ENCODE measurements at places on chromosomes 11 and 22.

- no peak for DNase-seq
Observed at GRCh38 chr22:48616656-48617055, 1211.0 kb downstream of the BRD1 start.

- no peak for DNase-seq
Observed at GRCh38 chr22:28341001-28341400, 338.6 kb downstream of the TTC28 start.

DNA sequence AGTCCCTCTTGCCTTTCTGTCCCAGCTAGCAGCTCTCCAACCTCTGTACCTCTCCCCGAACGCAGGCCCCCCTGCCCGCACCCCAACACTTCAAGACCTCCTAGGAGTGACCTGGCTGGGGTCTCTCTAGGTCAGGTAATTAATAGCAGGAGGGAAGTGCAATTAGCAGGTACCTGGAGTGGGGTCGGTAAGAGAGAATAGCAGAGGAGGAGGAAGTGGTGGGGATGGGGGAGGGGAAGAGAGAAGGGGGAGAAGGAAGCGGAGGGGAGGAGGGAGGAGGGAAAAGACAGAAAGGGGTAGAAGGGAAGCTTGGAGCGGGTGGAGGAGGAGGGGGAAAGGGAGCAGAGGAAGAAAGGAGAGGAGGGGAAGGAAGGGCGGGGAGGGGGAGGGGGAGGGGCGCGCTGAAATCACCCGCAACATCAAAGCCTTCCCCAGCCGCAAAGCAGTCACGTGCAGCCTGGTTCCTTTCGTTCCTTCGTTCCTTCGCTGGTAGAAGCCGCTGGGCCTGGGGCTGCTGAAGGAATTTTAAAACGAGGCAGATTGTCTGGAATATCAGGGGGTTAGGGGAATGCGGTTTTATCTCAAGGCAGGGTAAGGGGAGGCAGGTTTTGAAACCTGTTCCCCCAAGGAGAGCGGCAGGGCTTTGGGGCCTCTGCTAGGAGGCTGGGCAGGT lies 29.3 kb upstream of the TCF20 start:
- DNase-seq, result no peak

GRCh38 chr11:64861227-64861975 lies 16.9 kb upstream of the CDC42BPG start:
- DNase-seq, result peak; percentile 52

DNA sequence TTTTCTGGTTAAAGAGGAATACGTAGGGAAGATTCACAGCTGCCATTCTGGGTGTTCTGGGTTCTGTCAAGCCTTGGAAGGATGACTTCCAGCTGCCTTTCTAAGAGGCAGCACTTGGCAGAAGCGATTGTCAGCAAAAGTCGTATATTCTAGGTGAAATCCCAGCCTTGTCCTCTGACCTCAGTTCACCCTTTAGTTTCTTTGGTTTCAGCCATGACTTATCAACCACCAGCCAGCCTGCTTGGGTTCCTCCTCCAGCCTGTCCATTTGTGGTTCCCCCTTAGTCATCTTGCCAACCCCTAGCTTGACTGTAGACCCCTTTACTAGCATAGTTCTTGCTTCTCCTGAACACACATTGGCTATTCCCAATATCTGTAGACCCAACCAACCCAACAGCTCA lies 102.3 kb upstream of the CD44 start:
- no peak for DNase-seq

- no peak for DNase-seq
Observed at GRCh38 chr22:37726241-37726887, 29.5 kb downstream of the TRIOBP start.

DNA sequence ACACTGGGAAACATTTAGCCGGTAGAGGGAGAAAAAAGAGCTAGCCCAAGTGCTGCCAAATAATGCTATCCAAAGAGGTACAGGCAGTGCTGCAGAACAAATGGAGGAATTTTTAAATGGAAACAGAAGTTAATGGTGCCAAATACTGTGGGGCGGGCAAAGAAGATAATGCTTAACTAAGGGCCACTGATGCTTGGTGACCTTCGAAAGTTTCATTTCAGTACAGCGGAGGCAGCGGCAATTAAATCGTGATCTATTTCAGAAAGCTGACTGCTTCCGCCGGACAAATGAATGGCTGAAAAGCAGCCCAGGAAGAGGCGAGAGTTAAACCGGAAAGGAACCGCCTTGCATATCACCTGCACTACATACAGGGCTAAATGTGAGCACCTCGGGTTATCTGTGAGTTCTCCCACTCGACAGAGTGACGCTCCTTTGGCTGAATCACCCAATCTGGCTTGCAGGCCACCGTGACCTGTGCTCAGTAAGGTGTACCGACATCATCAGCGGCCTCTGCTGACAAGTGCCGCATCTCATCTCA lies 42.1 kb downstream of the CADM1 start:
- peak; percentile 22 for DNase-seq

GRCh38 chr11:114762408-114762807 lies 84.1 kb downstream of the NXPE2 start:
- DNase-seq, result peak; percentile 75

DNA sequence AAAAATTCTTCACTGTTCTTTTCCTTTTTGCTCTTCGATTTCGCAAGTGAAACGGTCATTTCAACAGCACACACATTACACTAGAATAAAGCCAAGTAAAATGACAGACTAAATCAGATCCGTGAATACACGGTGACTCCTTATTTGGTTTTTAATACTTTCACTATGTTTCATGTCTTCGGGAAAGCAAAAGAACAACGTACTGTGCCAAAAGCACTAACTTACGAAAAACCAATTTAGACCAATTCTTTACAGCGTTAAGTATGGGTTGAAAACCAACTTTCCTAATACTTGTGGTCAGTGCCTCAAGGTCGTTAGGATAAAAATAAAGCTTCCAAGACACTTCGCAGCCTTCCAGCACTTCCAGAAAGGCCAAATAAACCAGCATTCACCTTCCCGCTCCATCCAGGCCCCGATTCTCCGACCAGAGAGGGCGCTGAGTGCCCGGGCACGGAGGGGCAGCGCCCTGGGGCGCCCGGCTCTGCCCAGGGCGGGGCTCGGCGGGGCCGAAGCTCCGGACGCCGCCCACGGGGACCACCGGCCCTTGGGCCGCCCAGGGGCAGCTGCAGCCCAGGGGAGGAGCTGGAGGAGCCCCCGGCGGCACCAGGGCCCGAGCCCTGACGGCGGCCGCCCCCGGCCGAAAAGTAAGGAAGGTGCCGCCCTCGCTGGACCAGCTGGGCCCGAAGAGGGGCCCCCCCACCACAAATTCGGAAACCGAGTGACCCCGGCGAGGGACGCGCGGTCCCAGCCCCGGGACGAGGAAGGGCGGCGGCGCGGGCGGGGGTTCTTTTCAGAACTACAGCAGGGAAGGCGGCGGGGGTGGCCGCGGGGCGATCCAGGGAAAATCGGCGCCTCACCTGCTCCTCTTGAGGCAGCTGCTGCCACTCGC lies 499 bp downstream of the ATL3 start:
- DNase-seq, result peak; percentile 71

DNA sequence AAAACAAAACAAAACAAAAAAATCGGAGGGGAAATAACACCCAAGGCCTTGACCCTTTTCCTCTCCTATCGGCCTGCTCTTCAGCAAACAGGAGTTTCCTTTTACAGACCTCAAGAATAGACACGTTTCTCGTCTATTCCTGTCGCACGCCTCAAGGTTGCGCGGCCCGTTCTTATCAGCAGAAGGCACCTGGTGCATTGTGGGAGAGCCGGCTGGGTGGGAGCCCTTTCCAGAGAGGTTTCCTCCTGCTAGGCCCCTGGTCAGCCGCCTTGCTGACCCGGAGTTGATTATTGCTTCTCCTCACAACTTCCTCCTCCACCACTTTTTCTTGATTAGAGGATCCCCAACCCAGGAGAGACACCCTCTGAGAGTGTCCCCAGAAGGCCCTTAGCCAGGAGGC lies 497.3 kb downstream of the MIAT start:
- no peak for DNase-seq

DNA sequence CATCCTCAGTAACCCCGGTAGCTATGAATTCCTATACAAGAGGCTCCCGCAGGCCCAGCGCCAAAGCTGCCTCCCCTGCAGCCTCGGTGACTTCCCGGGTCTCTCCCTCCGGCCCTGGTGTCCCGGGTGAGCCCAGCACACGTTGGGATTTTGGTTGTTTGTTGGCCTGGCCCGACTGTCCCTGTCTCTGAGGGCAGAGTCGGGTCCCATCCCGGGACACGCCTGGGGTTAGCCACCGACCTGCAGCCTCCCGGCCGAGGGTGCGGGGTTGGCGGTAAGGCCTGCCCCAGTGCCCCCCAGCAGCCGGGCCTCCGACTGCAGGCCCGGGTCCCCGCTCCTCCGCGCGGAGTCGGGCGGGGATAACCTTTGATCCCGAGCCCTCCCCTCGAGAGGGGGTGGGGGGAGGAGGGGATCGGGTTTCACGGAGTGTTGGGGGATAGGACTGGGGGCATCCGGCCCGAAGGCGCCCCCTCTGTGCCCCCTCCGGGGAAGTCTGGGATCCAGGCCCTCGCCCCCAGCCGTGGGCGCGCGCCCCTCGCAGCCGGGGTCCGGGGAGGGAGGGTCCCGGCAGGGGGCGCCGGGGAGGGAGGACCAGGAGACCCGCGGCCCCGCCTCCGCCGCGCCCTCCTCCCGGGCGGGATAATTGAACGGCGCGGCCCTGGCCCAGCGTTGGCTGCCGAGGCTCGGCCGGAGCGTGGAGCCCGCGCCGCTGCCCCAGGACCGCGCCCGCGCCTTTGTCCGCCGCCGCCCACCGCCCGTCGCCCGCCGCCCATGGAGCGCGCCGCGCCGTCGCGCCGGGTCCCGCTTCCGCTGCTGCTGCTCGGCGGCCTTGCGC lies at the start of gene FBLN1:
FBLN1 (plus strand) TSS at position 669 of the 835 bp plus-strand sequence; CDS start at position 772, 103 bp downstream.
- DNase-seq, result no peak

DNA sequence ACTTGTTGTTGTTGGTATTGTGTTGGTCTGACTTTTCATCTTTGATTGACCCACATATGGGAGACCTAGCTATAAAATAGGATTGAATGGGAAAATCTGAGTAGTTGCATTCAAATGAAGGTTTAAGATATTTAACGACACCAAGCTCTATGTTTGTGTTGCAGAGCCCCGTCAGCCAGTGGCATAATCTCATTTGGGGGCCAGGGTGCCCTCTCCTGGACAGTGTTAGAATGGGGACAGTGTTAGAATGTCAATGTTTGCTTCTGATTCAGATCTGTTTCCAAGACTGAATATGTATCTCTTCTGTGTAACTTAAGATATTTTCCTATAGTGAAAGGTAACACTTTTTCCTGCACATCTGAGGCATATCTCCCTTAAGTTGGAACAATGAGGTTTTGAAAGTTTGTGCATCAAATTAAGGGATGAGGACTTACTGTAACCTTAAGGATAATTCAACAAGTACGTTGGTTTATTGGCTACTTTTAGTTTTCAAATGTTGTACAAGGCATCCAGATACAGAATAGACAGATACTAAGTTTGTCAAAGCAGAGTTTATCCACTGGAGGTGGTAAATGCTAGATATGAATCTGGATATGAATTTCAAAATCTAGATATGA lies 5.3 kb upstream of the OR52M1 start:
- peak; percentile 59 for DNase-seq

- DNase-seq, result no peak
Observed at GRCh38 chr22:49052560-49052959, 775.1 kb downstream of the BRD1 start.

Measured in Ammon's horn (tissue), 1 donor.